ENCODE measurements at places on chromosomes 13 and 19.
A peak's percentile ranks its signal among the peaks of the same experiment; 100 is the strongest.

- no peak for DNase-seq
Observed at GRCh38 chr19:50036908-50037307, 11.1 kb downstream of the ZNF473 start.

DNA sequence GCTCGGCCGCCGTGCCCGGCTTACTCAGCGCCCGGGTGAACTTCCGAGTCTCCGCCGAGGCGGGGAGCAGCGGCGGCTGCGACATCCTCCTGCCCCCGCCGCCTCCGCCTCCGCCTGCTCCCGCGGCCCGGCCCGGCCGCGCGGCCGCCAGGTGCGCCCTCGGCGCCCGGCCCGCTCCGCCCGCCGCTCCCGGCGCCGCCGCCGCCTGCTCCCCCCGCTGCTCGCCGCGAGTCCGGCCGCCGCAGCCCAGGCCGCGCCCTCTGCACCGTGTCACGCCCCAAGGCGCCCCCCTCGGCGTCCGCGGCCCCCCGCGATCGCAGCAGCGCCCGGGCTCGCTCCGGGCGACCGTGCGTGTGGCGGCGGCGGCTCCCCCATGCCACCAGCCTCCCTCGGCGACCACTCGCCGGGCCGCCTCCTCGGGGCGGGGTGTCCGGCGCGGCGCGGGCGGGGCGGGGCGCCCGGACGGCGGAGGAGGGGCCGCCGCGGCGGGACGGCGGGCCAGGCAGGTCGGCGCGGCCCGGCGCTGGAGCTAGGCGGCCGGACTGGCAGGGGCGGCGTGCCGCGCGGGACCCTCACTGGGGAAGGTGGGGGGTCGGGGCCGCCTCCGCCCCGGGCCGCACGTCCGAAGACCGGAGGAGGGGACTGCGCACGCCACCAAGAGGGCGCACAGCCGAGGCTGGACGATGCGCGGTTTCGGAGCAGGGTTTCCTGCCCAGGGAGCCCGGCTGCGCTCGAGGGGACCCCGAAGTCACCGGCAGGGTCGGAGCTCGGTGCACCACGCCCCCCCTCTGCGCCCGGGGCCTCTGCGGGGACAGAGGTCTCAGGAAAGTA is 108.6 kb upstream of the DOCK9 start:
- DNase-seq = no peak

GRCh38 chr19:40623403-40624251 is 22.5 kb downstream of the LTBP4 start:
- DNase-seq = no peak

- no peak for DNase-seq
Observed at GRCh38 chr13:50521006-50521830, 322.3 kb downstream of the DLEU7 start.

- no peak for DNase-seq
Observed at GRCh38 chr19:54345938-54346386, 7.0 kb upstream of the LILRA4 start.

GRCh38 chr19:5828661-5829566 is 10.6 kb downstream of the FUT6 start:
- no peak for DNase-seq

- no peak for DNase-seq
Observed at GRCh38 chr13:32281096-32281495, 34.1 kb downstream of the ZAR1L start.

GRCh38 chr19:23071147-23071511 is 45.7 kb upstream of the ZNF730 start:
- DNase-seq = peak; percentile 4

- no peak for DNase-seq
Observed at GRCh38 chr13:72397265-72397664, 330.2 kb downstream of the MZT1 start.

- no peak for DNase-seq
Observed at GRCh38 chr13:40464337-40465014, 202.0 kb downstream of the FOXO1 start.

- DNase-seq = peak; percentile 62
Observed at GRCh38 chr19:18450931-18451836, 13.3 kb upstream of the ISYNA1 start.

- no peak for DNase-seq
Observed at GRCh38 chr19:3855320-3855719, 13.5 kb downstream of the ZFR2 start.

GRCh38 chr13:66397133-66397532 is 833.0 kb downstream of the PCDH9 start:
- DNase-seq = no peak

- no peak for DNase-seq
Observed at GRCh38 chr13:52780092-52780491, 40.5 kb upstream of the CNMD start.

- DNase-seq = no peak
Observed at GRCh38 chr19:34454685-34455084, 26.5 kb downstream of the UBA2 start.

DNA sequence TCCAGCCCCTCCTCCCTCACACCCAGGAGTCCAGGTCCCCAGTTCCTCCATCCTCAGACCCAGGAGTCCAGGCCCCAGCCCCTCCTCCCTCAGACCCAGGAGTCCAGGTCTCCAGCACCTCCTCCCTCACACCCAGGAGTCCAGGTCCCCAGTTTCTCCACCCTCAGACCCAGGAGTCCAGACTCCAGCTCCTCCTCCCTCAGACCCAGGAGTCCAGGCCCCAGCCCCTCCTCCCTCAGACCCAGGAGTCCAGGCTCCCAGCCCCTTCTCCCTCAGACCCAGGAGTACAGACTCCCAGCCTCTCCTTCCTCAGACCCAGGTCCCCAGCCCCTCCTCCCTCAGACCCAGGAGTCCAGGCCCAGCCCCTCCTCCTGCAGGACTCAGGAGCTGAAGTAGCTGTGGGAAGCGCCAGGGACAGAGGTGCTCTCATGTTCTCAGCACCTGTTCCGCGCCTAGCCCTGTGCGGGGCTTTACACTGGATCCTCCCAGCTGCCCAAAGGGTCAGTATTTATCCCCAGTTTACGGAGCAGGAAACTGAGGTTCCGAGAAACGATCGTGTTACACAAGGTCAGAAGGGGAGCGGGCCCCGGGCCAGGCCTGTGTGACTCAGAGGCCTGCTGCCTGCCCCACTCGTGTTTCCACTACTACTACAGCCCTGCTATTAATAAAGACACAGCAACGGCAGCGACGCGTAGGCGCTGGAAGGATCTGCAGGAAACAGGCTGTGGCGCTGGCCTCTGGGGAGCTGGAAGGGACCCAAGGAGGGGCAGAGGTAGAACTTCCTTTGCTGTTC is 1.7 kb upstream of the SBK3 start:
- no peak for DNase-seq

DNA sequence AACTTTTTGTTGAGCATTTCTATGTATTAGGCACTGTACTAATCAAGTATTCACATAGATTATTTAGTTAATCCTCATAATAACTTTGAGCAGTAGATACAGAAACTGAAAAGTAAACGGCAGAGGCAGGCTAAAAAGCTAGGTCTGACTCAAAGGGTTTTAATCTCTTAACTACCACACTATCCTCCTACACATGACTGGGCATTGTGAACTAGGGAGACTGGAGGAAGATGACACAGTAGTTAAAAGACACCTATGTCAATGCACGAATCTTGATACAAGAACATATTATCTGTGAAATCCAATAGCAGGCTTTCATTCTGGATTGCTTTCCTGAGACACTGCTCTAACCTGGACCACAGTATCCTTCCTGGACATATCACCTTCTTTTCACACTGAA is 36.3 kb downstream of the MICU2 start:
- no peak for DNase-seq

GRCh38 chr19:6099599-6099998 is 10.7 kb downstream of the RFX2 start:
- no peak for DNase-seq

GRCh38 chr19:11261431-11261970 is 823 bp downstream of the DOCK6 start:
- no peak for DNase-seq

DNA sequence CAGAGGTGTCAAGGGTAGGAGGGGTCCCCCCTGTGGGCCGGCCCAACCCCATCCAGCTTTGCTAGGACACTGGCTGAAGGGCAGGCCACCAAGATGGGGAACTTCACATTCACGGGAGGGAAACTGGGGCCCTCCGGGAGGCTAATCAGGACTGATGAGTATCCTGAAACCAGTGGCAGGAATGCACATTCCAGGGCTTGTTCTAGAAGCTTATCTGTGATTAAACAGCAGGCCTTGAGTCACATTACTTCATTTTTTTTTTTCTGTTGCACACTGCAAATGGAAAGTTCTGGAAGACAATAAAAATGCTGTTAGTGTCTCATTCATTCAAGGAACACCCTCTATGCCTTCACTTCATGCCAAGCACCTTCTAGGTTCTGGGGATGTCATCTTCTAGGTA is 15.5 kb upstream of the SIGLEC11 start:
- DNase-seq = no peak

GRCh38 chr19:35879770-35880317 is 11.5 kb downstream of the APLP1 start:
- peak; percentile 44 for DNase-seq

DNA sequence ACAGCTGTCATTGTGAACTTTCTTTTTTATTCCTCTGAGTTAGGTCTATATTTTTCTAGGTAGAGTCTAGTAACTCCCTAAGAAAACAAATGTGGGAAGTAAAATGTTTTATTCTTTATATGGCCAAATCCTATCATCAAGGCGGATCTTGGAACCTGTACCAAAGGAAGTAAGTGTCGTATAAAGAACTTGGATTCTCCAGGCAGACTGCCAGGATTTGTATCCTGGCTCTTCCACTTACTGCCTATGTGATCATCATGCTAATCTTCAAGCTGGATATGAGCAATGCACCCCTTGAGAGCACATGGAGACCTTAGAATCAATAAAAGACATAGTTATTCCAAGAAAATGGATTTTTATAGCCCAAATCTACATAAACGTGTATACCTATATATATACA is 286.5 kb downstream of the PCDH17 start:
- no peak for DNase-seq

GRCh38 chr13:67001363-67001762 is 228.8 kb downstream of the PCDH9 start:
- DNase-seq = no peak

- DNase-seq = no peak
Observed at GRCh38 chr19:7914598-7915045, at the start of gene TGFBR3L. Gene TGFBR3L (plus strand): TSS chr19:7914830.

DNA sequence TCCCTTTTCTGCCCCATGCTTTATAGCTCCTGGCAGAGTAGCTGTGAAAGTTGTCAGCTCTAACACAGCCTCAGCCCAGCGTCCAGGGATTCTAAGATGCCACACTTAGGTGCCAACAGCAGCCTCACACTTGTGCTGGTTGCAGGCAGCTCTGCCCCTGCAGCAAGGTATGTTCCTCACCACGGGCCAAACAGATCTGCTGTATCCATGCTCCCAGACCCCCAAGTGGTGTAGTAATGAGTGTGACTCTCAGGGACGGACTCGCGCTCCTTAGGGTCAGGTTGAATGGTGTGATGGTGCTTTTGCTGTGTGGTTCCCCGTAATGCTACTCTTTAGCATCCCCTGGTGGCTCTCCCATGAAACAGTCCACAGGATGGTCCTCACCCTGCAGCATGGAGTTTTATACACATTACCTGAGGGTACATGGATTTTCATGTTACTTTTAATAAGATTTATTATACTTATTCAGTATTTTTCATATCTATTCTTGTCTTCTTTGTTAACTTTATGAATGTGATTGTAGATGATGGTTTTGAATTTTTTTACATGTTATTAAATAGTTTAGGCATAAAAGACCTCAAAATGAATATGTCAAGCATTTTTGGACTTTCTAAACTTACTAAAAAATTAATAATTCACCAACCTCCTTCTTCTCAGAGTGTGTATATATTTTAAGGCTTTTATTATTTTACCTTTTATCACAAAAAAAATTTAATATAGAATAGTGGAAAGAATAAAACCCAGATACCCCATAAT is 232.5 kb downstream of the SLC7A1 start:
- DNase-seq = peak; percentile 53

- DNase-seq = peak; percentile 19
Observed at GRCh38 chr13:26011996-26012821, 39.6 kb downstream of the SHISA2 start.

DNA sequence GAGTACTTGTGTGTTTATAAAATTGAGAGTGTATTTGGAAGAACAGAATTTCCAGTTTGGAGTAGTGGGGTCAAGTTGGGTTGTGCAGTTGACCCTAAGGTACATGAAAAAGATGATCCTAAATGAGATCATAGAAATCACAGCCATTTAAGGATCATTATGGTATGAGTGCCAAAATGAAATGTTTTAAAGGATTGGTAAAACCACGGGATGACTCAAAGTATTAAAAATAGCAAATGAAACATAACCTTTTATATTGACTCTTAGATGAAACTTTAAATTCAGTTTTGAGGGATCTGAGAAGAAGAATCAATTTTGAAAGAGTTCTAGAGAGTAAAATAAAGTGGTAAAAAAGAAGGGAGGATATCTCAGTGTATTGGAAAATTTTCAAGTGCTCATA is 773.8 kb downstream of the GPC5 start:
- DNase-seq = no peak

GRCh38 chr19:55246462-55247451 is 12.1 kb downstream of the PPP6R1 start:
- no peak for DNase-seq

- DNase-seq = no peak
Observed at GRCh38 chr13:59178344-59178743, 985.4 kb downstream of the DIAPH3 start.

DNA sequence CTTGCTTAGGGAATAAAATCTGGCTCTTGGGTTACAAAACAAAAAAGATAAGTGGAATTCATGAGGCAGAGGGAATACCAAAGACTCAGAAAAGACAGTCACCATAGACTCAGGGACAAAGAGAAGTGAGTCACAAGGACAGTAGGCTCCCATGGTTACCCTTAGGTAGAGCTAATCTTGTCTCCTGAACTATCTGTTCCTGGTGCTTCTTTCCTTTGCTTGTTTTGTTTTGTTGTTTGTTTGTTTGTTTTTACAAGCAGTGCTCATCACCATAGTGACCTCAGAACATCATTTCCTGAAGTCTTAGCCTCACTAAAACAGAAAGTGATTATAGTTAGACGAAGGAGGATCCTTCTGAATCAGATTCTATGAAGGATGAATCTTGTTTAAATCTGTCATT is 142.3 kb upstream of the SOX21 start:
- no peak for DNase-seq

GRCh38 chr13:23380534-23380933 is 53.0 kb downstream of the SACS start:
- no peak for DNase-seq

- DNase-seq = no peak
Observed at GRCh38 chr13:46164661-46165060, 17.3 kb downstream of the LCP1 start.

DNA sequence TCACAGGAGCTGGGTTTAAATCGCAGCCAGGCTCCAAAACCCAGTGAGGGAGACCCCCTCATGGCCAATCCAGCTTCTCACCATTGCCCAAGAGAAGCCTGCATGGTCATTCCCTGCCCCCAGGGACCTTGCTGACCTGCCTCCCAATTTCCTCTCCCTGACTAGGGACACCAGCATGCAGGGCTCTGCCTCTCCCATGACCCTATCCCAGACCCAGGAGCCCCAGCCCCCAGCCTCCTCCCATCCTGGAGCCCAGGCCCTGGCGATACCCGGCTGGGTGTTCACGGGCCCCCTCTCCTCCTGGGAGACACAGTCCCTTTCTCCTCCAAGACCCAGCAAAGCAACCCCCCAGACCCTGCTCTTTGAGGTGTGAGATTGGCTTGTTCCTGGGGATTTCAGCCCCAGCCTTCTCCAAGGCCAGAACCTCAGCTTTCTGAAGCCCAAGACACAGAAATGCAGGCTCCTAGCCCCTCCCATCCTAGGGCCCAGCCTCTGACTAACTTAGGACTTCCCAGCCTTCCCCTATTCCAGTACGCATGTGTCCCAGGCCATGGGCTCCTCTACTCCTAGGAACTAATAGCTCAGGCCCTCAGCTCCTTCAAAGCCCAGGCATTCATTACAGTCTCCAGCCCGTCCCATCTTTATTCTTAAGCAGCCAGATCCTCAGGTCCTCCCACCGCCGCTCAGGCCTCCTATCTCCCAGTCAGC is 1.1 kb downstream of the GYS1 start:
- DNase-seq = peak; percentile 15

Measured in nucleus accumbens (tissue), 56 donors.